Substantia nigra (tissue), 51 donors: ENCODE measurements at places on chromosomes 2 and 18.

GRCh38 chr2:191155608-191156071 lies 4.8 kb upstream of the STAT4 start:
- DNase-seq = no peak

DNA sequence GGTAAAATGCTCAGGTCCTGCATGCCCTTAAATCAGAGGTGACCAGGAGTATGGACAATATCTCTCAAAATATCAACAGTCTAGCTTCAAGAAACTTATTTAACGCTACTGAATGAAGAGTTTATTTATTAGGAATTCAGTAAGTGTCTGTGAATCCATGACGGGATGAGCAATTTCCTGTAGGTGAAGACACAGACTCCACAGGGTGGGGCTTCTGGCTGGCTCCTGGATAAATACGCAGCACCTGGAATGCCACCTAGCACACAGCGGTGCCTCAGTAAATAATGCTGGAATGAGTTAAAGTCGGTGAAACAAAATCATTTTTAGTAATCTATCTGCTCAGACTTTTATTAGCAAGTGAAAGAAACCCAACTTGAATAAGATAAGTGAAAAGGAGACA lies 29.4 kb upstream of the MBP start:
- no peak for DNase-seq

DNA sequence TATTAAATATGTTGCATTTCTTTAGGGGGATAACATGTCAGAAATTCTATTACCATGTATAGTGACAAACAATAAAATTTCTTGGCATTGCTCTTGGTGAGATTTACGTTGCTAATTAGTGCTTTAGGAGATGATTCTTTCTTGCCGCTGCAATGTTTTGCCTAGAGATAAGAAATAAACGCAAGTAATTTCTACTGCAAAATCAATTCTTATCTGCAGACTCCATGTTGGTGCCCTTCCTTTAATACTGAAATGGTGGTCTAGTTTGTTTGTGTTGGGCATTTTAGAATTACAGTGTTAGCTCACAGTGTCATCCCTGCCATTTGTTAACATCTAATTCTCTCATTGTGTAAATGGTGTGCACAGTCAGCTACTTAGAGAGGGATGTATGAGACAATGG lies 34.6 kb downstream of the ASXL3 start:
- DNase-seq = no peak

GRCh38 chr2:99414566-99414965 lies 75.3 kb downstream of the REV1 start:
- no peak for DNase-seq

GRCh38 chr2:32977228-32977758 lies 30.5 kb downstream of the LTBP1 start:
- no peak for DNase-seq

DNA sequence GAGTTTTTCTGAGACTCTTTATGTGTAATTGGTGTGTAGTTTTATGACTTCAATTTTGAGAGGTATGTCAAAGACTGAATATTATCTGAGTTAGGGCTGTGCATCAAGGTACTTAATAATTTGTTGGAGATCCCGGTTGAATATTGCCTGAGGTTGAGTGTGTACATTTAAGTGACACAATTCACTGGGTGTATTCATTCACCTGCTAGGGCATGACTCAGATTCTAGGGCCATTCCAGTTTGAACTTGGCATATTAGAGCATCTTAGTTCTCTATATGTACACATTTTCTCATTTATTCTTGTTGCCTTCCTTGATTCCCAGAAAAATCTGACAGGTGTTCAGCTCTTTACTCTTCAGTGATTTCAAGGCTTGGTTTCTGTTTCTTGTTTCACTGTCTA lies 12.5 kb downstream of the MAP4K4 start:
- no peak for DNase-seq

DNA sequence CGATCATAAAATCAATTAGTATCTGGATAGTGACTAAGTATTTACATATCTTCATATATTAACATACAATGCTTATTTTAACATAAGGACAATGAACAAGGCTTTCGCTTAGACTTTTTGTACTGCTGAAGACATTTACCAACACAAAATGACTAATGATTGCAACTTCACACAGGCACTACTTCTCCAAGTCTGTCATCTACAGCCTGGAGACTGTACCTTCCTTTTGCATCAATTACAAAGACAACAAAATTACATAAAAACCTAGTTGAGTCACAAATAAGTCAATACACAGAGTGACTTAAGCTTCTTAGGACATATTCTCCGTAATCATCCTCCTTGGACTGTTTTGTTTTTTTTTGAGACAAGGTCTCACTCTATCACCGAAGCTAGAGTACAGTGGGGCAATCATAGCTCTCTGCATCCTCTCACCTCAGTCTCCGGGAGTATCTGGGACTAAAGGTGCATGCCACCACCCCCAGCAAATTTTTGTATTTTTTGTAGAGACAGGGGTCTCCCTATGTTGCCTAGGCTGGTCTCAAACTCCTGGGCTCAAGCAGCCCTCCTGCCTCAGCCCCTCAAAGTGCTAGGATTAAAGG lies 15.9 kb downstream of the PUM2 start:
- no peak for DNase-seq

DNA sequence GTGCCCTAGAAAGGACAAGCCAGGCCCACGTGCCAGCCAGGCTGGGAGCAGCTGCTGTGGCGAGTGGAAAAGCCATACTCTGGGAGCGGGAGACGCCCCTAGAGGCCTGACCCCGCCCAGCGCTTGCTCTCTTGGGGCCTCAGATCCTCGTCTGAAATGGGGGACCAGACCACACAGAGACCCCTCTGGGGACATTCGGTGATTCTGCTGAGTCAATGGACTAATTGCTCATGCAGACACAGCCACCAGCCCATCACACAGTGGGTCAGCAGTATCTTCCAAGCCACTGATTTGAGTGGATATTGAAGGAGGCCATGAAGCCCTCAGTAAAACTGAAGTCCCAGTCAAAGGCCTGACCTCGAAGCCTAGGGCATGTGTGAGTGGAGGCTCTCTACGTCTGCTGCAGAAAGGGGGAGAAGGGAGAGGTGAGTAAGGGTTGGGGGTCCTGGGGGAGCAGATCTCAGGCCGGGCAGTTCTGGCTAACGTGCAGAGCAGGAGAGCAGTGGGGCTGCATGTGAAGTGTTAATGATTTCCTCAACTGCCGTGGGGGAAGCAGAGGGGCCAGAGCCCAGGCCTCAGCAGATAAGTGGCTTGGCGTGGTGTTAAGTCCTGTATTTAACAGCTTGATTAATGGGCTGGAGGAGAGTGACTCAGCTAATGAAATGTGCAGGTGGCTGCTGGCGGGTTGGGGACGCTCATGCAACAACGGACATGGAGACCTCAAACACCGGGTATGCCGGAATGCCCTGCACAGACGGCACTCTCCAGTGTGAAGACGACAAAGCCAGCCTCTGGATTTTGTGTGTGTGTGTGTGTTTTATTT lies 104.4 kb upstream of the TWIST2 start:
- DNase-seq = no peak
